ENCODE measurements at places on chromosomes 6 and 20.

DNA sequence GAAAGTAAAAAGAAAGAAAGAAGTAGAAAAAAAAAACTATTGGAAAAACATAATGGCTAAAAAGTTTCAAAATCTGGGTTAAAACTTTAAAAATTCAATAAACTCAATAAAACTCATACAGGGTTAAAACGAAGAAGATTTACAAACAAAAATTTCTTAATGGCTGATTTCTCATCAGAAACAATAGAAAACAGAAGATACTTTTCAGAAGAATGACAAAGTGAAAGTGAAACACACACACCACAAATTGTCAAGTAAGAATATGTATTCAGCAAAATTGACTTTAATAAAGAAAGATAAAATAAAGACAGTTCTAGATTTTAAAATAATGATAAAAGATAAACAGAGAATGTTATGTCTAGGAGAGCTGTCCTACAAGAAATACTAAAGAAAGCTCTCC, 618.9 kb upstream of the GJE1 start:
- peak; percentile 18 for DNase-seq

DNA sequence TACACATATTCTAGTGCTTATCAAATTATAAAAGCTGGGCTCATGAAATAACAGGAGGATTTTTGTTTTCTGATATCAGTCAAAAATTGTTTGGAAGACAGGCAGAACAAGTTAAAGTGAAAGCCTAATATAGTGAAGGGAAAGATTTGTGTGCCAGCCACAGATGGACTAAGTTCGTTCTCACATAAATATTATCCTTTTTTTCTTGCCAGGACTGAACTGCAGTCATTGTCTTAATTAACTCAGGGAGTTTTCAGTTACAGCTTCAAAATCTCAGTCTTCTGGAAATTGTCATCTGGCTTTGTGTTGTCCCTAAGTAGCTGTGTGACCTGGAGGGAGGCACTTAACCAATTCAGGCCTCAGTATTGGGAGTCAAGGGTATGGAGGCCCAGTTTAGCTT, 40.7 kb downstream of the PLCB4 start:
- no peak for DNase-seq

DNA sequence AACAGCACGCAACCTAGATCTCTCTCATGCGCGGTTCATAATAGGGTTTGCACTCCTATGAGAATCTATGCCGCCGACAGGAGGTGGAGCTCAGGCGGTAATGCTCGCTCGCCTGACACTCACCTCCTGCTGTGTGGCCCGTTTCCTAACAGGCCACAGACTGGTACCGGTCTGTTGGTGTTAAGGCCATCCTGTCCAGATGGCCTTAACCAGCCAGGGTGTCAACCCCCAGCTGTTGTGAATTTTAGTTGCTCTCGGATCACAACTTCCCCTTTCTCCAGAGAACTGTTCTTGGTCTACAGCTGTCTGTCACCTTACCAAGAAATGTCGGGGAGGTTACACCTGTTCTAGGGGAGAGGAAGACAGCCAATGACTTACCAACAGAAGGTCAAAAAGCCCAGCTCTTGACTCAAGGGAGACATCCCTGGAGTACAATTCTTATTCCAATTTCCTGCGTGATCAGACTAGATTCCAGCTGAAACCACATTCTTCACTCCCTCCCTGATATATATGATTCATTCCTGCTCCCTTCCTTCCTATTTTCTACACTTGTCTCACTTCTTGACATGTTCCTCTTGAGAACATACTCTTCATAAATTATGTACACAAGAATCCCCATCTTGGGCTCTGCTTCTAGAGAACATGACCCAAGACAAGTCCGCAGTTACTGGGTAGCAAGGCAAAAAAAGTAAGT, 23.1 kb upstream of the DNAAF9 start:
- no peak for DNase-seq

GRCh38 chr6:129031051-129031599, 148.2 kb downstream of the LAMA2 start:
- DNase-seq, result no peak

DNA sequence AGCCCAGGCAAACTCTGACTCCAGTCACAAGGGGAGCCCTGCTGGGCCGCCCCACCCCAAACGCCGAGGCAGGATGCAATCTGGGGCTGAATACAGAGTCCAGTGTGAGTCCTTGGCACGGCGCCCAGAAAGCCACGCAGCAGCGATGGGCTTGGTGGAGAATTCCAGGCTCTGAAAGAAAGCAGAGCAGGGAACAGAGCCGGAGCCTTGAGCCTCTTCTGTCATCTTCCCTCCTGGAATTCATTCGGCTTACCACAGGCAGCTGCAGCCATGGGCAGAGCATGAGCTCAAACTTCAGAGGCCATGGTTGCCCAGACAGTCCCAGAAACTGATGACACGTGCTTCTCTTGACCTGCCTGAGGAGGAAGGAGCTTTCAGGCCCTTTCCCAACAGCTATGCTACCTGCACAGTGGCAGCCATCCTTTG, 441.1 kb upstream of the JARID2 start:
- DNase-seq, result no peak

DNA sequence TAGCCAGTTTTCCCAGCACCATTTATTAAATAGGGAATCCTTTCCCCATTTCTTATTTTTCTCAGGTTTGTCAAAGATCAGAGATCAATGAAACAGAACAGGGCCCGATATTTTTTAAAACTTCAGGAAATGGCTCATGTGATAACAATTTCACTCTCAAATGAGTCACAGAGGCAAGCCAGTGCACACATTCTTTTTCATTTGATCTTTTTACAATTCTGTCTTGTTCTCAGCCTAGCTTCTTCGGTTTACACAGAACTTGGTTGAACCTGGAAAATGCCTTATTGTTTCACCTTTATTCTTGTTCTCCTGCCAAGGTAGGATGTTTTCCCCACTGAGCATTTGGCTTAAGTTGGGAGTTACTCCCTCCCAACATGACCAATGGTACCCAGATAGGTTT, 258.9 kb downstream of the COL12A1 start:
- no peak for DNase-seq

GRCh38 chr20:19502169-19502568, 255.9 kb upstream of the RIN2 start:
- DNase-seq, result no peak

DNA sequence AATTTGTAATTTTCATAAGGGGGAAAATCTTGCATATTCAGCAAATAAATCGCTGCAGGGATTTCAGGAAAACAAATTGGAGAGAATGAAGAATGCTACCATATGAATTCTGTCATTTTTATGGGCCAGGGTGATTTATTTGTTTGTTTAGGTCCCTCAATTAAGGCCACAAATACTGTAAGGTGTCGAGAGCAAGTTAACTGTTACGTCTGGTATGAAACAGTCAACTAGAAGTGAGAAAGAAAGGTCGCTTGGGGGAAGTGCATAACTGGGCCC, 166.9 kb upstream of the TSHZ2 start:
- DNase-seq, result no peak

GRCh38 chr6:143399775-143400174, 50.7 kb downstream of the ADAT2 start:
- no peak for DNase-seq

DNA sequence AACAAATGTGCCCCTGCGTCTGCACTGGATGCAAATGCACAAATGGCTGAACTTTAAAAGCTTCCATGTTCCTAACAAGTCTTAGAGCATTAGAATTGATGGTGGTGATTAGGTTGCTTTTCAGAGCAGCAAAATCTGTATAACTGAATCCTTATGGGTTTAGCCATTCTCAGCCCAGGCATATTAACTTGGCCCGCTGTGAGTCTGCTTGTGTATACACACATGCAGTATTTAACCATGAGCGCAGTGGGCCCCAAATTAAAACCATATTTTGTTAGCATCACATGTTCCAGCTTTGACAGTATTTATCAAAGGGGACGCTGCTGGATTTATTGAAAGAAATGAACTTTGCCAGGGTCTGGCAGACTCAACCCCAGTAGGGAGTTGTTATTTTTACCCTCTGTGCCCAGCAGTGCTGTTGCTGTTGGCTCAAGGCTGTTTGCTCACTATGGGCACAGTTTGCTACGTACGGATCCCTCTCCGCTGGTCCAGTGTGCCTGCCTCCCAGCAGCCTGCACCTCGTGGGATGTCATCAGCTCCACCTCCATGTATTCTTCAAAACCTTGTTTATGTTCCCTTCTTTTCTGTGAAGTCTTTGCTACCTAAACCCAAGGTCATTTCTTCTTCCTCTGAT, 144.7 kb downstream of the QRSL1 start:
- no peak for DNase-seq

DNA sequence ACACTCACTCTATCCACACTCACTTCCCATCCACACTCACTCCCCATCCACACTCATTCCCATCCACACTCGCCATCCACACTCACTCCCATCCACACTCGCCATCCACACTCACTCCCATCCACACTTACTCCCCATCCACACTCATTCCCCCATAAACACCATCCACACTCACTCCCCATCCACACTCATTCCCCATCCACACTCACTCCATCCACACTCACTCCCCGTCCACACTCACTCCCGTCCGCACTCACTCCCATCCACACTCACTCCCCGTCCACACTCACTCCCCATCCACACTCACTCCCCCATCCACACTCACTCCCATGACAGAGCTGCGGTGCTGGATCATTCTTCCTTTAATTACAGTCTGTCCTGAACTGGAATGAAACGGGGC, 17.1 kb downstream of the THBS2 start:
- no peak for DNase-seq

DNA sequence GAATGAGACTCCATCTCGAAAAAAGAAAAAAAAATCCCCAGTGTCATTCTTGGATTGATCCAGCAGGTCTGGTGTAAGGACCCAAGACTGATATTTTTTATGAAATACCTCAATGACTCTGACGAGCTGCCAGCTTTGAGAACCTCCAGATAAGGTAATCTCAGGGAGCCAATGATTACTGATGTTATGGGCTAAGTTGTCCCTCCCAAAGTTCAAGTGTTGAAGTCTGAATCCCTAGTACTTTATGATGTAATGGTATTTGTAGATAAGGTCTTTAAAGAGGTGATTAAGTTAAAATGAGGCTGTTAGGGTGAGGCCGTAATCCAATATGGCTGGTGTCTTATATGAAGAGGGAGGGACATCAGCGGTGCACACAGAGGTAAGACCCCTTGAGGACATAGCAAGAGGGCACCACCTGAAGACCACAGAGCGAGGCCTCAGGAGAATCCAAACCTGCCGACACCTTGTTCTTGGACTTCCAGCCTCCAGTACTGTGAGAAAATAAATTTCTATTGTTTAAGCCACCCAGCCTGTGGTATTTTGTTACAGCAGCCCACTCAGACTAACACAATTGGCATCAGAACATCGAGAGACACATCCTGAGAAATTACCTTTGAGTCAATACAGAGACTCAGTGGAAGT, 19.7 kb upstream of the DDO start:
- DNase-seq, result no peak

DNA sequence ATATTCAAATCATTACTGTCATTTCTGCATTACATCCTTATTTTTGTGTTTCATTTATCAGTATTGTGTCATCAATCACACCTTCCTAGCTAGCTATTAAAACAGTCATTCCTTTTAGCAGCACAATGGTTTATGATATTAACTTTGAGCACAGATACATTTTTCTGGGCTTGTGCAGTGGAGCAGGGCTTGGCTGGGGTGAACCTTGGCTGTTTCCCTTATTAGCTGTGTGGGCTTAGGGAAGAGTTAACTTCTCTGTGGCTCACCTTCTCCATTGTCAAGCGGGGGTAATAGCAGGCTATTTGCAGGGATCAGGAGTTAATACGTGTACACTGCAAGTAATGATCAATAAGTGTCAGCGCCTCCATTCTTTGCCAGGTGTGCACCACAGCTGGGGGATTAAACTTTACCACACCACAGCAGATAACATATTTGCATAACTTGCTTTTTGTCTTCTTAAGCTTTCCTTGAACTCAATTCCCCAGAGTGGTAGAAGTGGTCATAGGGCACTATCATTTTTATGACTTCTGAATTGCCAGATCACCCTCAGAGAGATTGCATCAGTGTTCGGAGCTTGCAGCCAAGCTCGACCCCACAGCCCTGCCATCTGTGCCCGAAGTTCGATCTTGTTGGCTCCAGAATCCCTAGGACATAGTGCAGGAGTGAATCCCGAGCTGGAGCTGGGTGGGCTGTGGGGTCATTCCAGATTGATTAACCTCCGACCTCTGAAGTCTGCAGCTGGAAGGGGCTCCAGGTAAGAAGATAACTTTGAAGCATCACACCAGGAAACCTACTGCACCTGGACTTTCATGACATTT, 1.5 kb upstream of the PYGB start:
- DNase-seq, result no peak

DNA sequence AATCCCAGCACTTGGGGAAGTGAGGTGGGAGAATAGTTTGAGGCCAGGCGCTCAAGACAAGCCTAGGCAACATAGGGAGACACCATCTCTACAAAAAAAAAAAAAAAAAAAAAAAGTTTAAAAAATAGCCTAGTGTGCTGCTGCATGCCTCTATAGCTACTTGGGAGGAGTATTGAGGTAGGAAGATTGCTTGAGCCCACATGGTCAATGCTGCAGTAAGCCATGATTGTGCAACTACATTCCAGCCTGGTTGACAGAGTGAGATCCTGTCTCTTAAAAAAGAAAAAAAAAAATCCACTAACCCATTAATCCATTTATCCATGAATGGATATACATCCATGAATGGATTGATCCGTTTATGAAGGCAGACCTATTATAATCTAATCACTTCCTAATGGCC, 1064.6 kb upstream of the EYS start:
- DNase-seq, result no peak

GRCh38 chr6:154161689-154162088, 122.6 kb downstream of the OPRM1 start:
- no peak for DNase-seq

- DNase-seq, result no peak
Measured at GRCh38 chr6:106094261-106094963, 8.3 kb downstream of the PRDM1 start.

- no peak for DNase-seq
Measured at GRCh38 chr6:5486214-5486613, 224.9 kb downstream of the FARS2 start.

GRCh38 chr6:111114087-111114443, 26.8 kb downstream of the SLC16A10 start:
- no peak for DNase-seq

GRCh38 chr6:4041480-4041879, 37.5 kb downstream of the FAM217A start:
- DNase-seq, result no peak

- no peak for DNase-seq
Measured at GRCh38 chr20:45206725-45207124, at the start of gene SEMG1. SEMG1 (plus strand) TSS chr20:45207033; CDS start chr20:45207054, 21 bp downstream.

DNA sequence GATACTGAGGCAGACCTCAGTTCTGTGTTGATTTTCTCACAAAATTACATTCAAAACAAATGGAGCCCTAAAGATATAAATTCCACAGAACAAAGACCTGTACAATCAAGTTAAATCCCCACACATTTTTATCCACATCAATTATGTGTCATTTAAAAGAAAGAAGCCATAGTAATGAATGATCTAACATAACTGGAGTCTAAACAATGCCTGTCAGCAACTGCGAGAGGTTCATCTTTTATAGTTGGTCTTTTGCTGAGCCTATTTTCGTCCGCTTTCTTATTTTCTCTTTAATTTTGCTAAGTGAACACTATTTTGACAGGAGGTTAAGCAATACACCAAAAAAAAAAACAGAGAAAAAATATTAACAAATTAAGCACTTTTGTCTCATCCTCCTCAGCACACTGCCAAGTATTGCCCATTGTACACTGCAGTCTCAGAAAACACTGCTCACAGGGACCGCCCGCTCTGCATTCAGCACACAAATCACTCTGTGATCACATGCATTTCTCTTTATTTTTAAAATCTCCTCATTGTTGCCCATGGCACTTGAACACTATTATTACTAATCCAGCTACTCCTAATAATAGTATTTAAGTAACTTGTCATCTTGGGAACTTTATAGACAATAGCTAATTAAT, 140.8 kb downstream of the BTBD9 start:
- DNase-seq, result no peak

All from glomerular endothelial cell (primary cell).